ENCODE measurements at places on chromosomes 7 and 10.

GRCh38 chr10:112349521-112350085 is 24.3 kb upstream of the ACSL5 start:
- no peak overlapping the region for H3K4me3 ChIP-seq
- no peak for DNase-seq
- peaks cover 3% of the 10 kb centered on the region for H3K4me1 ChIP-seq
- peaks cover 7% of the 10 kb centered on the region for H3K27me3 ChIP-seq
- no peaks in the 10 kb centered on the region for H3K36me3 ChIP-seq

DNA sequence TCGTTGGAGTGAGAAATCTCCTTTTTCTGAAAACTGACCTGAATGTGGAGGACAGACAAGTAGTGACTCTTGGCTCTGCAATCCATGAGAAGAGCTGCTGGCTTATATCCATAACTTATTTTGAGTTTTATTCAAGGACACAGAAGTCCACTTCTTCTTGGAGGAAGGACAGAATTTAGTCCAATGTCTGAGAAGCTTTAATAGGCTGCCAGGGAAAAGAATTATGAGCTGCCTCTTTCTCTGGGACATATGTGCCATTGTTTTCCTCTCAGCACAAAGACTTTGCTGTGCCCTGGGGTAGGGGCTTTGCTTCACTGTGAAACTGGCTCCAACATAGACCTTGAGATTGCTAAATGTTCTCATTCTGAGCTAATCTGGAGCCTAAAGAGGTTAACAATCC is 20.5 kb upstream of the AOC1 start:
- H3K4me1 ChIP-seq = peaks cover 4% of the 10 kb centered on the region
- no peak for DNase-seq
- peaks cover 53% of the 10 kb centered on the region for H3K27me3 ChIP-seq
- peaks cover 6% of the 10 kb centered on the region for H3K36me3 ChIP-seq
- H3K27ac ChIP-seq = no peak overlapping the region

GRCh38 chr10:53700278-53700677 is 927.7 kb upstream of the MBL2 start:
- no peaks in the 10 kb centered on the region for H3K4me1 ChIP-seq
- no peaks in the 10 kb centered on the region for H3K27me3 ChIP-seq
- no peak overlapping the region for H3K27ac ChIP-seq

DNA sequence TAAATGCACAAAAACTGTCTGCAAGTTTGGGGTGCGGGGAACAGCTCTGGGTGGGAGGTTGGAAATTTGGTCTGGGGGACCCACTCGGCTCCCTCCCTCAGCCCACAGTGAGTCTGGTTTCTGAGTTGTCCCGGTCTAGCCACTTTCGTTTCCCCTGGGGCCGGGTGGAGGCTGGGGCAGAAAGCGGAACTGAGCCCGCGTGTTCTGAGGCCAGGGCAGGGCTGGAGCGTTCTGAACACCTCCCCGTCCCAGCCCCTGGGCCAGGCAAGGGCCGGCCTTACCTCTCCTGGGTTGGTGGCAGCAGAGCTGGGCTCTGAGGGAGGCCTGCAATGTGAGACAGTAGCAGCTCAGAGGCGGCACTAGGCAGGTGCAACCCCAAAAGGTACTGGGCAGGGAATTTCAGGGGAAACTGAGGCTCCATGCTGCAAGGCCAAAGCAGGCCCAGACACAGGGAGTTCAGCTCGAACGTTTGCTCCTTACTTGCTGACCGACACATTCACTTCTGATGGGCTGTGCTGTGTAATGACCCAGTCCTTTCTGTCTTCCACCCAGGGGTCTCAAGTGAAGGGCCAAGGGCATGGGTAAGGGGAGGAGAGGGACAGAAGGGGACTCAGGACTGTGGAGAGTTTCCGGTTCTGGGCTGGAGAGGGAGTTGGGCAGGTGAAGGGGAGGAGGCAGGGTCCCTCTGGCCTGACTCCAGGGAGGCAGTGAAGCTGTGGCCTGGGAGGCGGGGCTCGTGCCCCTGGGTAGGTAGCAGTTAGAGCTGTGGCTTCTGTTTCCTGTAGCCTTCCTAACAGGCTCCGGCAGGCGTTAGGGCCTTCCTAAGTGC is 3.0 kb downstream of the IRF5 start:
- no peak for DNase-seq
- H3K4me1 ChIP-seq = peaks cover 28% of the 10 kb centered on the region
- H3K36me3 ChIP-seq = peaks cover 4% of the 10 kb centered on the region

- peaks cover 17% of the 10 kb centered on the region for H3K27me3 ChIP-seq
- no peaks in the 10 kb centered on the region for H3K36me3 ChIP-seq
- peak overlapping the region; percentile 52 for H3K4me3 ChIP-seq
- H3K4me1 ChIP-seq = peaks cover 37% of the 10 kb centered on the region
- peak overlapping the region; percentile 76 for H3K27ac ChIP-seq
- no peak for DNase-seq
Measured at GRCh38 chr10:101558671-101559595, 29.1 kb downstream of the POLL start.

DNA sequence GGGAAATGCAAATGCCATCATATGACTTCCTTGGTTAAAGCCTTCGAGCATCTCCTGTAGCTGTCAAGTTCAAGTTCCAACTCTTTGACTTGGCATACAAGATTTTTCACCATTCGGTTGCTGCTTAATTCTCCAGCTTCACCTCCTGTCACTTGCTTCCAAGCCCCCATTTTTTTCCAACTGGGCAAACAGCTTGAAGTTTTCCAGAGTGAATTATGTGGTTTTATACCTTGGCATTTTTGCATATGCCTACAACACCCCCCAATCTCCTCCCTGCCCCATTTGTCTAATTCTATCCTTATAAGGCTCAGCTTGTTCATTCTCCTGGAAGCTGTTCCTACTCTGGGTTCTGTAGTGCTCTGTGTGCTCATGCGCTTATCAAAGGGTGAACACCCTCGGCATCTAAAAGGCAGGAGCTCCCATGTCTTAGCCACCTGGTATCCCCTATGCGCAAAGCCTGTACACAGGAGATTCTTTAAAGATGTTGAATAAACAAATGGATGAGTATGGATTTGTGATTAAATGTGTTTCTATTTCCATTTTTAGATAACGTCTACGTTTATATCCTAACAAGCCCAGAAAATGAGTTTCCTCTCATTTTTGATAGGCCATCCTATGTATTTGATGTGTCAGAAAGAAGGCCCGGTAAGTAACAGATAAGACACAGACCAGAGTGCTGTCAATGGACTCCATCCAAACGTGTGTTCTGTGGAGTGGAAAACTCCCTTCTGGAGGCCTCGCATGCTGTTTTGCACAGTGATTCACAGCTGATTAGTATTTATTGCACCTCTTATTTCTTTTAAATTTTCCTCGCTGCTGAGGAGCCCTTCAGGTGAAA is 52.5 kb downstream of the CDHR3 start:
- no peak overlapping the region for H3K4me3 ChIP-seq
- peaks cover 4% of the 10 kb centered on the region for H3K36me3 ChIP-seq
- H3K27ac ChIP-seq = no peak overlapping the region

- no peak for DNase-seq
- peaks cover 21% of the 10 kb centered on the region for H3K4me1 ChIP-seq
- H3K4me3 ChIP-seq = no peak overlapping the region
- H3K27me3 ChIP-seq = no peaks in the 10 kb centered on the region
- no peak overlapping the region for H3K27ac ChIP-seq
- no peaks in the 10 kb centered on the region for H3K36me3 ChIP-seq
Measured at GRCh38 chr7:127877951-127878350, 153.3 kb downstream of the LRRC4 start.

DNA sequence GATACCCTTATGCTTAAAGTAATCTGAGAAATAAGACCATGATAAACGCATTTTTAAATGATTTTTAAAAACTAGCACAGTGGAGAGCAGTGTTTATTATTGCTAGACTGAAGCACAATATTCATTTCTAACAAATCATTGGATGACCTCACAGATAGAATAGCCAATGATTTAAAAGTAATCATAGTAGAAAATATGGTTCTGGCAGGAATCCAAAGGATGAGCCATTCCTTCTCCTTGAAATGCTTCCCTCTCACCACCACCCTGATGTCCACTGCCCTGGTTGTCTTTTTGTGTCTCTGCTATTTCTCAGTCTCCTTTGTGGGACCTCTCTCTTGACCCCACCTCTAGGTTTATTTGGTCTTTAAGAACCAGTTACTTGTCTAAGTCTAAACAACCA is 64.9 kb downstream of the PRKG1 start:
- H3K4me3 ChIP-seq = no peak overlapping the region
- H3K36me3 ChIP-seq = no peaks in the 10 kb centered on the region
- H3K4me1 ChIP-seq = no peaks in the 10 kb centered on the region
- no peak overlapping the region for H3K27ac ChIP-seq

DNA sequence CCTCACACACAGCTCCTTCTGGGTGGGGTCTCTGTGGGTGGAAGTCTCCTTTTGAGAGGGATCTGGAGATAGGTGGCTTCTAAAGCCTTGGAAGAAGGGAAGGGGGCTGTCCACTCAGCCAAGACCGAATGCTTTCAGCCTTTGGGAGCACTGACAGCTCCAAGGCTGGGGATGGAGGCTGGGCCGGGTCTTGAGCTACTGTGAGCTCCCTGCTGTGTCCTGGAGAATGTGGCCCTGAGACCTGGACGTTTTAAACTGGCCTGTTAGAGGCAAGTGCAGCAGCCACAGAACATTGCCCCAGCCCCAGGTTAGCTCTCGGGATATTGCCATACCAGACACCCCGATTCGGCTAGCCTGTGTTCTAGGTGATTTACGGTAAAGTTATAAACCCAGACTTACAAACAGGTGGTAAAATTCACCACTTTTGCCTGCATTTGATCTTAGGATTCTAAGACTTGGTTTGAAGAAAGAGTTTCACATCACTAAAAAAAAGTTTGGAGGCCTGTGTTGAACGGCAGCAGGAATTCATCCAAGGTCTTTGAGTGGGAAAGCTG is 548.5 kb upstream of the FOXK1 start:
- H3K27me3 ChIP-seq = no peaks in the 10 kb centered on the region
- no peaks in the 10 kb centered on the region for H3K36me3 ChIP-seq
- H3K4me1 ChIP-seq = no peaks in the 10 kb centered on the region
- DNase-seq = no peak

GRCh38 chr7:131581241-131582051 is 25.0 kb upstream of the PODXL start:
- H3K36me3 ChIP-seq = no peaks in the 10 kb centered on the region
- H3K27me3 ChIP-seq = peaks cover 20% of the 10 kb centered on the region
- DNase-seq = no peak

DNA sequence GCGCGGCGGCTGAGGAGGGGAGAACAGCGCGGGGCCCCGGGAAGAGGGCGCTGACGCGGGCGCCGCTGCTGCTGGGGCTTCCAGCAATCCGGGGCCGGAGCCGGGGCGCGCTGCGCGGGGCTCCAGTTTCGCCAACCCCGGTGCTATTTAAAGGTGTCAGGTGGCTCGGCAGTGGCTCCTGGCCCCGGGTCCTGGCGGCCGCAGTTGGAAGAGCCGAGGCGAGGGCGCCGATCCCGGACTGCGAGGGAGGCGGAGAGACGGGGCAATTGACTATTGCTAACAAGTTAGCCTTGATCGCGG is 347 bp downstream of the LBX1 start:
- peaks cover 14% of the 10 kb centered on the region for H3K36me3 ChIP-seq
- H3K4me3 ChIP-seq = peak overlapping the region; percentile 89
- H3K27ac ChIP-seq = no peak overlapping the region
- DNase-seq = no peak
- H3K4me1 ChIP-seq = peaks cover 37% of the 10 kb centered on the region

GRCh38 chr7:139817249-139817648 is 11.8 kb upstream of the TBXAS1 start:
- no peak for DNase-seq
- no peak overlapping the region for H3K27ac ChIP-seq
- no peaks in the 10 kb centered on the region for H3K4me1 ChIP-seq
- peaks cover 4% of the 10 kb centered on the region for H3K36me3 ChIP-seq

- H3K4me3 ChIP-seq = no peak overlapping the region
- DNase-seq = no peak
- no peak overlapping the region for H3K27ac ChIP-seq
Measured at GRCh38 chr10:48456361-48456804, 148.5 kb downstream of the ARHGAP22 start.

GRCh38 chr10:119370972-119371703 is 163.8 kb downstream of the GRK5 start:
- no peak overlapping the region for H3K4me3 ChIP-seq
- H3K27me3 ChIP-seq = no peaks in the 10 kb centered on the region
- peak overlapping the region; percentile 67 for H3K27ac ChIP-seq
- H3K36me3 ChIP-seq = peaks cover 5% of the 10 kb centered on the region

- no peaks in the 10 kb centered on the region for H3K27me3 ChIP-seq
- peaks cover 20% of the 10 kb centered on the region for H3K4me1 ChIP-seq
- peaks cover 3% of the 10 kb centered on the region for H3K36me3 ChIP-seq
- DNase-seq = no peak
- H3K4me3 ChIP-seq = no peak overlapping the region
Measured at GRCh38 chr7:74575083-74575784, 82.3 kb upstream of the GTF2I start.

GRCh38 chr10:96025566-96025965 is 17.8 kb upstream of the CCNJ start:
- no peak for DNase-seq
- no peak overlapping the region for H3K4me3 ChIP-seq
- H3K36me3 ChIP-seq = peaks cover 5% of the 10 kb centered on the region
- H3K27me3 ChIP-seq = peaks cover 11% of the 10 kb centered on the region
- H3K4me1 ChIP-seq = no peaks in the 10 kb centered on the region

DNA sequence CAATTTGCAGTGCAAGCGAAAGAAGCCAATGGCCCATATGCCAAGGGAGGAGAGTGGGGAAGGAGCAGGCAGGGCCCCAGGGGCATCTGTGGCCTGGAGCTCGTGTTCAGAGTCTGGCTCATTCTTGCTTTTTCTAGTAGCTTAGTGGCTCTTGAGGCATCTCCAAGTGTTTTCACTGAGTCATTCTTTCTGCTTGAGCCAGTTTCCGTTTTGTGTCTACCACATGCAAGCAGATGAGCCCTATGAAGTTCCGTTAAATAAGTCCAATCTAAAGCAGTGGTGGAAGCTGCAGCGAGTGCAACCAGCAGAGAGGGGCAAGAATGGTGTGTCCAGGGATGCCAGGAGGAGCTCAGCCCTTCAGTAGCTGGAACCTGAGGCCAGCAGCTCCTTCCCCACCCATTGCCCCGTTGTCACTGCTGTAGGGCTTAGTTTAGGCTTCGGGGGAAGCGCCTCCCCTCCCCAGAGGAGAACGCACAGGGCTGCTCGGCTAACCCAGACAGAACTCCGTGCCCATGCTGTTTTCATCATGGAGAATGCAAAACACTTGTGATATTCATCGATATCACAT is 57.4 kb upstream of the EBF3 start:
- no peaks in the 10 kb centered on the region for H3K4me1 ChIP-seq
- H3K27ac ChIP-seq = no peak overlapping the region
- H3K36me3 ChIP-seq = no peaks in the 10 kb centered on the region
- H3K4me3 ChIP-seq = no peak overlapping the region
- no peaks in the 10 kb centered on the region for H3K27me3 ChIP-seq

- no peaks in the 10 kb centered on the region for H3K4me1 ChIP-seq
- no peak for DNase-seq
- no peak overlapping the region for H3K4me3 ChIP-seq
- H3K27me3 ChIP-seq = no peaks in the 10 kb centered on the region
Measured at GRCh38 chr7:147400221-147400689, 1190.3 kb upstream of the C7orf33 start.

Measured in T-helper 17 cell (primary cell).